Glutamatergic neuron (in vitro differentiated cells): ENCODE measurements at places on chromosomes 13 and 19. TPM values are rescaled to one million over a fixed set of nuclear protein-coding genes. Genes with fewer than 3 reads are reported as not detected.

MYBPC2 gene
- 0.61 TPM for total RNA-seq

FFAR2 gene
- not detected for total RNA-seq

POU4F1 gene
- 125 TPM for total RNA-seq

PDCD2L gene
- total RNA-seq: 15.0 TPM

CLDND2 gene
- not detected for total RNA-seq

COMP gene
- total RNA-seq: not detected

DACT3 gene
- 55.1 TPM for total RNA-seq

ZNF723 gene
- total RNA-seq: not detected

PAN3 gene
- total RNA-seq: 27.4 TPM

AXL gene
- not detected for total RNA-seq
